ENCODE measurements at places on chromosomes 4 and X.

- no peak for DNase-seq
Observed at GRCh38 chr4:157294575-157294974, 74.0 kb downstream of the GRIA2 start.

- DNase-seq: no peak
Observed at GRCh38 chr4:156970501-156971164, 966 bp downstream of the PDGFC start.

DNA sequence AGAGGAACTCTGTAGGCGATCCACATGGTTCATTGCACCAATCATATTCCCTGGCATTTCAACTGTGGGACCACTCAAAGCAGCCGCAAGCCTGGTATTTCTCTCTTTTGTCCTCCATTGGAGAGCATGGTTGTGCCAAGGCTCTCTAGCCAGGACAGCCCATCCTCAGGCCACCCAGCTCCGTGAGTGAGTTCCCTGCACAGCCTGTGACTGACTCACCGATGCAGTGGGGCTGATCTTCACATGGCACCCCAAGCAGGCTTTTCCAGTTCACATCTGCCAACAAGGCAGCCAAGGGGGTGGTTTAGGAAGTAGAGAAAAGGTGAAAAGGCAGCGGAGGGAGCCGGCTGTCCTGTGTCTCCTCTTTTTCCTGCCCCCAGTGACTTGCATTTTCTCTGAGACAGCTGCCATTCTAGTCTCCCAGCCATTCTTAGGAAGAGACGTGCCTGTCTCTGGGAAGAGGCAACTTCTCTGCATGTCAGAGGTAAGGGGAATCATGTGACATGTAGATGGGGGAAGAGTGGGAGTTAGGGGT, 69.2 kb downstream of the MID1IP1 start:
- DNase-seq: no peak

DNA sequence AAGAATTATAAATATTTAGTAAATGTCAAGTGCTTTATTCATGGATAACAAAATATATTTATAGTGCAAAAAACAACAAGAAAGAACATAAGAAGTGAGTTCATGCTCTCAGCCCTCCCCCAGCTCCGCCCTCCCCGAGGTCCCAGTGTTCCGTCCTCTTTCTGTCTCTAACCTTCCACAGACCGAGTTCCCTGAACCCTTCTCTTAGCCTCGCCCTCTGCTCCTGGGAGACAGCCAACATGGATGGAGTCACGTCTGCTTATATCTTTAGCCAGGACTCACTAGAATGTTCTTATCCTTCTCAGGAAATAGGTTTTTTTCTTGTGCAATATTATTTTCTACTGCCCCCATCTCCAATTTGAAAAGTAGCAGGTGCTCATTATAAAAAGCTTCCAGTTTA, 40.1 kb upstream of the HELT start:
- no peak for DNase-seq

DNA sequence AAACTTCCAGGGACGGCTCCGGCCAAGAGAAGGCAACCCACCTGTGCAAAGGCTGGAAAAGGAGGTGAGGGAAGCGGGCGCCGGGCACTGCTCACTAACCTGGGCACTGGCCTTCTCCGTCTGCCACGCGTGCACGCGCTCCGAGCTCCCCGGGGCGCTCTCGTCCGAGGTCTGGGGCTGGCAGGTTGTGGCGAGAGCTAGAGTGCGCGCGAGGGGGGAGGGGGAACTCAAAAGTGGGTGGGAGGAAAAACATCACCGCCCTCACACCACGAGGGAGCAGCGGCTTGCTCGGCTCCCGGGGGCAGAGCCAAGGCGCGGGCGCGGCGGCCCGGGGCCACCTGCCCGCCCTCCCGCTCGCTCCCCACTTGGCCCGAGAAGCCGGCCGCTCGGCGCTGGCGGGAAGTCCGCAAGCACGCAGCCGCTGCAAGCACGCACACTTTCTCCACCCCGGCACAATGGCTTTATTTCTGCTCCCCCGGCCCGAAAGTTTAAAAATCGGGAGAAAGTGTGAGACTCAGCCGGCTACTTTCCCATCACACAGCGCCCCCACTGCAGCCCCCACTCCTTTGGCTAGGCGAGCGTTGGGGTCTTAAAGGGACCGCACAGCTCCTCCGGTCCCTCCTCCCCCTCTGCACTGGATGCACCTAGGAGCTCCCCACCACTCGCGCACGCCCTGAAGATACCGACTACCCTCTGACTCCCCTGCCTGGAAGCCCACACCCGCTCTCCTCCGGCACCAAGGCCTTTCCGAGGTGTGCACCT, at the start of gene CHRDL1:
Gene CHRDL1 (minus strand): TSS at position 173 of the 762 bp plus-strand sequence. CDS start 3,636 bp downstream, outside the sequence.
- no peak for DNase-seq

GRCh38 chr4:143514169-143514495, 630 bp downstream of the SMARCA5 start:
- no peak for DNase-seq

- no peak for DNase-seq
Observed at GRCh38 chrX:128396601-128397000, 344.4 kb upstream of the ACTRT1 start.

Data from effector CD4-positive, alpha-beta T cell (primary cell).